Hepatic stellate cell (primary cell): ENCODE measurements at places on chromosomes 6 and 20.

DNA sequence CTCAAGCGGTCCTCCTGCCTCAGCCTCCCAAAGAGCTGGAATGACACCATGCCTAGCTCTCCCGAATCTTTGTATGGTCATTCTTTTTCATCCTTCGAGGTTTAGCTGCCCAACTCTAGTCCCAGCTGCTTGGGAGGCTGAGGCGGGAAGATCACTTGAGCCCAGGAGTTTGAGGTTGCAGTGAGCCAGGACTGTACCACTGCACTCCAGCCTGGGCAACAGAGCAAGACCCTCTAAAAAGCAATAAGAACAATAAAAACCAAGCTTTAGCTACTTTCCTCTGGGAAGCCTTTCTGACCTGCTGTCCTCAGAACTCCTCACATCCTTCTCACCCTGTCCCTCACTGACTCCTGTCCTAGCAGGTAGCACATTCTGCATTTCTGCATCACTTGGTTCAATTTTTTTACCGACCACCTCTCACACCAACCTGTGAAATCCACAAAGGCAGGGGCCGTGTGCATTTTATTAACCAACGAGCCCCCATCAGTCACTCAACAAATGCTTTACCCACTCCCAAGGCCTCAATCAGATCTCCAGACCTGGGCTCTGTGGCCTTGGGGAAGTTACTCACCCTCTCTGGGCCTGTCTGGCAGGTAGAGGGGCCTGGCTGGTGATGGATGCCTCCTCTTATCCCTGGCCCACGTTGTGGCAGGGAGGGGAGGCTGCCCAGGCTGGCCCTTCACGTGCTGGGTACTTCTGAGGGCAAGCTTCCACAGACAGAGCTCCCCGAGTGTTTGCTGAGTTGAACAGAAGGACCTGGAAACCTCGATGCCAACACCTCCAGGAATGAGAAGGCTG is 14.7 kb upstream of the SRC start:
- DNase-seq: no peak

DNA sequence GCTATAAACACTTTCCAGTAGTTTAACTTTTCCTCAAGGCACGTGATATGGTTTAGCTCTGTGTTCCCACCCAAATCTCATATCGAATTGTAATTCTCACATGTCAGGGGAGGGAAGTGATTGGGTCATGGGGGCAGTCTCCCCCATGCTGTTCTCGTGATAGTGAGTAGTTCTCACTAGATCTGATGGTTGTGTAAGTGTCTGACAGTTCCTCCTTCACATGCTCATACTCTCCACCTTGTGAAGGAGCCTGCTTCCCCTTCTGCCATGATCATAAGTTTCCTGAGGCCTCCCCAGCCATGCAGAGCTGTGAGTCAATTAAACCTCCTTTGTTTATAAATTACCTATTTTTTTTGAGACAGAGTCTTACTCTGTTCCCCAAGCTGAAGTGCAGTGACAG is 127.9 kb downstream of the DTNBP1 start:
- no peak for DNase-seq

DNA sequence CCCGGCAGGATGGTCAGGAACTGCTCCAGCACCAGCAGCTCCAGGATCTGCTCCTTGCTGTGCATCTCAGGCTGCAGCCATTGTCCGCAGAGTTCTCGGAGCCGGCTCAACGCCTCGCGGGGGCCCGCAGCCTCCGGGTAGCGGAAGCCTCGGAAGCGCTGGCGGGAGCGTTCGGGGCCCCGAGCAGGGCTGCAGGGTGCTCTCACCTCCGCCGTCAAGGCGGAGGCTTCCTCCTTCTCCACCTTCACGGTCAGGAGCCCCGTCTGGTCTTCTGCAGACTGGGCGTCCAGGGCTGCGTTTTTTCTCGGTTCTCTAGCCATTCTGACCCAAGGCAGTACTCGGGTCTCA is 434 bp downstream of the ZKSCAN4 start:
- DNase-seq: no peak

DNA sequence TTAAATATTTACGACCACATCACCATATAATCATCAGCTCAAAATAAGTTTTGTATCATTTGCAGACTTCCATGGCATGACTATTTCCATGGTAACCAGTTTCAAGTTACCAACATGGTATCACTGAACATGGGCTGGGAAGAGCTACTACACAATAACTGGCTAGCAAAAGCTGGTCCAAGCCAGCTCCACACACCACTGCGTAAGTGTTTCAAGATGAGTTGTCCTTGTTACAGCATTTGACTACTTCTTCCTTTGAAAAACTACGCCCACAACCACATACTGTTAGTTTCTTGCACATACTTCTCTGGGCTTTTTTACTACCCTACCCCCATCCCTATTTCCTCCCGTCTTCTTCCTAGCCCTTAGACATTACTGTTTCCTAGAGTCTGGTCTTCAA is 8.5 kb downstream of the CD164 start:
- no peak for DNase-seq

- no peak for DNase-seq
These were observed 465.9 kb upstream of the BTBD3 start for GRCh38 chr20:11451793-11452291.

DNA sequence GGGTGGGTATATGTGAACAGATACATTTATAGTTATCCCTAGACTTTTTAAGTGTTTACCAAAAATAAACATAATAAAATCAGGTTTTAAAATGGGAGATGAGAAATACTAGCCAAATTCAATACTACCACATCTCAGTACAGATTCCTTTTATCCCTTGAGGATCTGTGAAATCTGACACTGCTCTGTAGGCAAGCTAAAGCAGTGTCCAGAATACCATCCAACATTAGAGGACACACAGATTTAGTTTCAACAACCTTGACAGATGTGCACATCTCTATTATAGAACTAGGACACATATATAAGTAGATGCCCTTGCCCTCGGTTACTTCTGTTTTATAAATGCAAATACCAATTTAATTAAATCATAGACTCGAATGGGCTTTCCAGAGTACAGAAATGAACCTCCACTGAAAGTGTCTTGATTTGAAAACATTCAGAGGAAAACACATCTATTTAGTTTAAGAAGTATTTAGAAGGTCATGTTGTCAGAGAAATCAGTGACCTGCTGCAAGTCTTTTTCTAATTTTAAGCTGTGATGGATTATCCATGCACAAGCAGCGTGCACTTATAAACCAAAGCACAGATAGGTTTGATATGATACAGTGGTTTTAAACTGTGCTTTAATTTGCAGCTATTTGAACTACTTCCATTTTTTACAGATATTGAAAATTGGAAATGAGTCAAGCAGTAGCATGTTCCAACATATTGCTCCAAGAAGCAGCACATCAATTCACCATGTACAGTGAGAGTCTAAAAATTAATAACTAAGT is 156.3 kb upstream of the EPHA7 start:
- DNase-seq: no peak

DNA sequence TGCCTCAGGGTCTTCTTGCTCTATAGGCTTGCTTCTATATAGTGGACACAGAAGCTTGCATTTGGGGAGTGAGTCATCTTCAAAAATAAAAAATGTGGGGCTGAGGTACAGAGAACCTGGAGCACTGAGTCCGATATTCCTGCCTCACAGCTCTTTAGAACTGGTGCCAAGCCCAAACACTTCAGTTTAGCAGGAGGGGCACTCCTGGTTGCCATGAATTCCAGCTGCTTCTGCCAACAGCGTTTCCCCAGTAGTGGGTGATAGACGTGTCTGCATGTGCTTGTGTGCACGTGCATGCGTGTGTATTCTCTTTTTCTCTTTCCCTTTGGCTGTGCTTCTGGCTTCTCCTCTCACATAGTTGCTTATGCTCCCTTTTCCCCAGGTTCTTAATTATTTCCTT is 11.9 kb downstream of the DNPH1 start:
- no peak for DNase-seq

DNA sequence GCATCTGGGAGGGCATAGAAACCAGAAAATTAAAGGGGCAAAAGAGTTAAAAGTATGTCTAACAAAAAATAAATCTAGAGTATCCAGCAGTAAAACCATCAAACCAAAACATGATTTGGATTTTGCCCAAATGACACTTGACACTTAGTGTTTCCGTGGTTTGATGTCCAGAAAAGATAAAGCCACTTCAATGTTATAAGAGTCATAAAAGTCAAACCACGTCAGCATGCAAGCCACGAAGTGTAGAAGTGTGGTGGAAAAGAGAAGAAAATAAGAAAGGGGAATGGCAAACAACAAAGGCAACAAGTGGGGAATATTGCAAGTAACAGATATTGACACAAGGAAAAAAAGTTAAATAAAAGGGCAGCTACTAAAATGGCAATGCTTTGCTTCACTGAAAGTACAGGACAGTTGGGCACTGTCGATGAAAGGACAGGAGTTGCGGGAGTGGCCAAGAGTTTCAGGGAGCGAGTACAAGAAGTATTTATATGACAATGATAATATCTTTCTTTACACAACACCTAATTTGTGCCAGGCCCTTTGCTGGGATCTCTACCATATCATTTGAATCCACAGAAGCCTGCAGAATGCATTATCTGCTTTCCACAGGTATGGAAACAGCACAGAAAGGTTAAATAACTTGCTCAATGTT is 6.3 kb upstream of the HDDC2 start:
- DNase-seq: no peak

DNA sequence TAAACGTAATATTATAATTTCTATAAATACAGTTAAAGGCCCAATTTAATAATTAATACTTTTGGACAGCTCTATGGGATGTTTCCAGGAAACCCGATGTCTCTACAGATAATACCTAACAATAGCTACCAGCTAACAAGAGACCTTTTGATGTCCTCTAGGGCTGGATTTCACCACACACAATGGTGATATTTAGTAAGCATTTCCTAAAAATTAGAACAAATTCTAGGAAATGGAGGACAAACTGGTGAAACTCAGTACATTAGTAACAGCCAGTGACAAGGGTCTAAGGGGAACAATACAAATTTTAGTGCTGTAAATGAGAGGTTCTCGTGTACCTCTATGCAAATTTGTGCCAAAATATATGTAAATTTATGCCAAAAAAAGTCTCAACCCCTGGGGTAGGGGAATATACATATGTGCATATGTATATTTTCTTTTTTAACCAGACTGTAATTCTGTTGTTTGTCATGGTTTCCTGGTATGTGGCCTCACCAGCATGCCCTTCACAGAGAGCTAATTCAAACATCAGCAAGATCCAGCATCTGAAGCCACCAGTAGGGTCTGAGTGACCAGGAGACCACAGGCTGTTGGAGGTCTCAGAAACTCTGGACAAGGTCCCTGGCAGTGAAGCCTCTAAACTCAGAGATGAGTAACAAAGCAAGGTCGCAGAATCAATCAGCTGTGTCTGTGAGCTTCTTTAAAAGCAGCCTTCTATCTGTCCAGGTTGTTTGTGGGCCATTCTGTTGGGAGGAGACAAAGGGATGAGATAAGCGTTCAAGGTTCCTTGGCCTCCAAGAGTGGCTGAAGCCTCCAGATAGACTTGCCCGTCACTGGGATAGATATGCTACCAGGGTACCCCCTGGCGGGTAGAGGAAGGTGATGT is 235.1 kb upstream of the RREB1 start:
- no peak for DNase-seq

DNA sequence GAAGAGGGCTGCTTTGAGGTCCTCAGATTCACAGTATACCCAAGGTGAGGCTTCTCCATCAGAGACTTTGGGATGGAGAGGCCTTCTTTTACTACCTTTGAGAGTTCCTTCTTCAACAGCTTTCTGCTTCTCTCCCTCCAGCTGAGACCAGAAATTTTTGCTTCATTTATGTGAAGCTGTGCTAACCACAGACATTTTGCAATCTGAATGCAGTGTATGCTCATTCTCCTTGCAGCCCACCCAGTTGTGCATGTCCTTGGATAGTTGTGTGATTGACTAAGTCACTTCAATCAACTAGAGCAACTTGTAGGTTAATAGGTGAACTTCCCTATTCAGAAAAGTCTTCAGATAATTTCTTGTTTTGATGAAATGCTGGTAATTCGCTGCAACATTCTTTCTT is 20.1 kb downstream of the DCBLD1 start:
- no peak for DNase-seq

DNA sequence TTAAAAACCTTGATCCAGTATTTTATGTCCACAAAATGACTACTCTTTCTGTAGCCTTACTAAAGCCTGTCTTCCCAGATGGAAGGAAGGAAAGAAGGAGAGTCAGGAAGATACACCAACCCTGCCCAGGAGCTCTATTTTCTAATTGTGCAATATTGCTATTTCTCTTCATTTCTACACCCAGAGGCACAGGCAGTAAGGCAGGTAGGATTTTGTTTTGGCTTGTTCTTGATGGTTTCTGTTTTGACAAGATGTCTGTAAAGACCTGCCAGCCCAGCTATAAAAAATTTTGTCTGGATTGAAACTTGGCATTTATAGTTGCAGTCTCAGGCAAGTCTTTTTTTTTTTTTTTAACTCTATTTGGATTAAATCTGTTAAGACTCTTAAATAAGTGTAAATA is 587.5 kb upstream of the ARID1B start:
- no peak for DNase-seq

GRCh38 chr6:116173928-116174327 is 48.0 kb upstream of the COL10A1 start:
- no peak for DNase-seq

DNA sequence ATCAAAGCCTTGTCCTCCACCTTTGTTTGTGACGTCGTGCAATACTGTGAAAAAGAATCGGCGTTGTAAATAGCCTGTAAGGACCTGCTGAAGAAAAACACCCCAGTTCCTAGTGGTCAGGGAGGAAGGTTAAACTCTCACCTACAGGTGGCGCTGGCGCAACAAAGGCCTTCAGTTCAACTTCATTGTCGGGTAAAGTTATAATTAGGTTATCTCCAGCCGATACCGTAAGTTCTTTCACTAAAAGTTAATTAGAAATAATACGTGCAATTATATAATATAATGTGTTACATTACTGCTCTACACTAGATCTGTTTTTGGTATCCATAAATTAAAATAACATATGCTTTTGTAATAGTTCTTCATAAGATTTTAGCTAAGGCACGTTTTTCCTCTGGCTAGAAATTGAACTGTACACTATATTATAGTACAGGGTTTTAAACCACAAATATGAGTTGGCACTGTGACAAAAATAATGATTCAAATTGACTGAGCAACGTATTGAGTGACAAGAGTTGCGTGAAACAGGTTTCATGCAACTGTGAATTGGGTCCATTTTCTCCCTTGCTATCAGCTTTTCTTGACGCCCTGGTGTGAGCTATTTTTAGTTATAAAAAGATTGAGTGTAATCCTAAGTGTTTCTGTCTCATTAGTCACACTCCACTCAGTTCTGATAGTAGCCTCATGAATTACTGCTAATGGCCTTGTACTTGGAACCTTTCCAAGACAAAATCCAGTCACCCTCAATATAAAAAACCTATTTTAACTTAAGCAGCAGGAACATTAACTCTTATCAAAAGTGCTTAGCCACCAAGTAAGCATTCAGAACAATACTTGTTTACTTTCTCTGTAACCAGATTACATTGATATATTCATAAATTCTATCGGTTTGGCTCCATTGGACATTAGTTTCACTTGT is 62.3 kb downstream of the KIAA0319 start:
- DNase-seq: peak; percentile 11

DNA sequence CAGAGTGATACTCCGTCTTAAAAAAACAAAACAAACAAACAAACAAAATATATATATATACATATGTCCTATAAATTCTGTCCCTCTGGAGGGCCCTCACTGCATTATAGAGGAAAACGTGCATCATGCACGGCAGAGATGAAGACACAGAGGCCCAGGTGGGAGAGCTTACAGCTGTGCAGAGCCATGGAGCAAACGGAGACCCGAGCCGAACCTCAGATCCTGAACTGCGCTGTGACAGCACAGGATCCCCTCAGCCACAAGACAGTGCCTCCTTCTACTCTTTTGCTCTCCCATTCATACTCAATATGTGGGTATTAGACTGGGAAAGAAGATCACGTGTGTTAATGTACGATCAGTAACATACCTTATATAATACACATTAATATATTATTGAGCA is 81.6 kb downstream of the ZNF217 start:
- DNase-seq: no peak

- peak; percentile 79 for DNase-seq
These were observed 39.4 kb upstream of the KCNK16 start for GRCh38 chr6:39361657-39362486.
